ENCODE measurements at places on chromosomes 4 and X.

DNA sequence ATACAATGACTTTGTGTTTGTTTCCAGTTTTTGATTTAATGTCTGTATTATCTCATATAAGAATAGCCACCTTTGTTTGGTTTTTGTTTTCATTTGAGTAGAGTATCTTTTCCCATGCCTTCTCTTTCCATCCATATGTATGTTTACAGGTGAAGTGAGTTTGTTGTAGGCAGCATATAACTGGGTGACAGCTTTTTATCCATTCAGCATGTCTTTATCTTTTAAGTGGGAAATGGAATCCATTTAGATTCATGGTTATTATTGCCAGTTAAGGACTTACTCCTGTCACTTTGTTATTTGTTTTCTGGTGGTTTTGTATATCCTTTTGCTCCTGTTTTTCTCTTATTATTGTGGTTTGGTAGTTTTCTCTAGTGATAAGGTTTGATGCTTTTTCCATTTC is 34.3 kb downstream of the SCLT1 start:
- DNase-seq = no peak

DNA sequence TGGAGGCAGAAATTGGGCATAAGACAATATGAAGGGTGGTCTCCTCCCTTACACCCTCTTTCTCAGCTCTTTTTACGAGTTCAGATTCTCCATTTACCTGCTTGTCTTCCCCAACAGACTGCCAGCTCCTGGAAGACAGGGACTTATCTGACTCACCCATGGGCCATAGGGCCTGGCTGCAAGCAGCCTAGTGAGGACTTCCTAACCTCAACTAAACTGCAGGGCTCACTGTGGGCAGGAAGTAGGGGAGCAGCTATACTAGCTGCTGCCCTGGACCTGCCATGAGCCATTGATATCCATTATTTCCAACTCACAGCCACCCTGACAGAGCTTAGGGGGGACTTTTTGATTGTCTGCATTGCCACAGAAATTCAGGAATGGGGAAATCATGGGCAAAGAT is 11.5 kb upstream of the ZNF718 start:
- DNase-seq = no peak

GRCh38 chr4:18536428-18536827 is 514.9 kb upstream of the LCORL start:
- DNase-seq = no peak

- DNase-seq = no peak
These were observed 17.8 kb downstream of the TIGD2 start for GRCh38 chr4:89129080-89129640.

Data from SIG-M5 (cell line).